ENCODE measurements at places on chromosomes 6 and 20. TPM values are rescaled to one million over a fixed set of nuclear protein-coding genes. Genes with fewer than 3 reads are reported as not detected.

The NRN1 gene
- total RNA-seq, result not detected

The WFDC10B gene
- total RNA-seq, result not detected

The MEI4 gene
- total RNA-seq, result 2.6 TPM

The DYNLRB1 gene
- total RNA-seq, result 185 TPM

The HSPA1A gene
- 52.5 TPM for total RNA-seq

GRCh38 chr20:7333841-7334240, 566.4 kb downstream of the BMP2 start:
- no peak for DNase-seq
- H3K27me3 ChIP-seq, result no peaks in the 10 kb centered on the region
- H3K4me1 ChIP-seq, result peaks cover 11% of the 10 kb centered on the region
- no peaks in the 10 kb centered on the region for H3K36me3 ChIP-seq
- no peak overlapping the region for H3K4me3 ChIP-seq

- no peaks in the 10 kb centered on the region for H3K4me1 ChIP-seq
- no peak overlapping the region for H3K4me3 ChIP-seq
- DNase-seq, result no peak
Measured at GRCh38 chr6:77124604-77125003, 338.7 kb downstream of the HTR1B start.

DNA sequence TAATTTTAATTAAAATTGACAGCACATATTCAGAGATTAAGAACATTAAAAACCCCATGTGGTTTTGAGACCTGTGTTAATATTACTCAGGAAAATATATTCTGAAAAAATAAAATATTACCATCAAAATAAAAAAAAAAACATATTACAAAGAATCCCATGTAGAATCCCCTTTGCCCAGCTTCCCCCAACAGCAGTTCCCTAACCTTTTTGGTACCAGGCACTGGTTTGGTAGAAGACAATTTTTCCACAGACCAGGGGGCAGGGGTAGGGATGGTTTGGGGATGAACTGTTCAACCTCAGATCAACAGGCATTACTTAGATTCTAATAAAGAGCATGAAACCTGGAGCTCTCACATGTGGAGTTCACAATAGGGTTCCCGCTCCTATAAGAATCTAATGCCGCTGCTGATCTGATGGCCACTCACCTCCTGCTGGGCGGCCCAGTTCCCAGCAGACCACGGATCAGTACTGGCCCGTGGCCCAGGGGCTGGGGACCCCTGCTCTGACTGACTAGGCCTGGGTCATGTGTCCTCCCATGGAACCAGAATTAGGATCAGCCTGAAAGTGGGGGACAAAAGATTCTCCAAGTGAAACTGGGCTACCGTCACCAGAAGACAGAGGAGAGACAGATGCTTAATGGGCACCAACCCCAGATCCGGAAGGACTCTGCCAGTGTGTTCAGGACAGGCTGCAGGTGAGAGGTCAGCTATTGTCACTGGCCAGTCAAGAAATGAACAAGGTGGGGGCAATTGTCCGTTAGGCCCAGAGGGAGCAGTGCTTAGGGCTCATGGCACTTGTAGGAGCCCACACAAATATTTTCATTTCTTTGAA, 235.5 kb downstream of the PREX1 start:
- H3K36me3 ChIP-seq, result no peaks in the 10 kb centered on the region
- peaks cover 3% of the 10 kb centered on the region for H3K27me3 ChIP-seq
- no peak for DNase-seq
- H3K27ac ChIP-seq, result no peak overlapping the region

DNA sequence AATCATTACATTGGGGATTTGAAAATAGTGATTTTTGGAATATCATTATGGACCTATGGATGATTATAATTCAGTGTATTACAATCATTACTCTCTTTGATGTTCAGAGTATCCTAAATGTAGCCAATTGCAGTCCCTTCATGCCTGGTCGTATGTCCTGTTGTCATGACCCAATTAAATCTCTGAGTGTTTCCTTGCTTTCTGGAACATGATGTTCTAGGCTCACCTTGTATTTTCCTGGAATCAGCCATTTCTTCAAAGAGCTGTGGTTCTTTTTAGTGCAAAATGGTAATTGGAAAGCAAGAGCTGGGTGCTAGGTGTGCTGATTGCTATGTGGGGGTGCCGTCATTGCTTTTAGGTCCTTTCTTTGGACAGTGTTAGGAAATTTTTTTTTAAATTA, 100.7 kb upstream of the RNF24 start:
- H3K4me3 ChIP-seq, result no peak overlapping the region
- H3K27ac ChIP-seq, result no peak overlapping the region
- no peak for DNase-seq
- H3K4me1 ChIP-seq, result no peaks in the 10 kb centered on the region
- no peaks in the 10 kb centered on the region for H3K36me3 ChIP-seq

DNA sequence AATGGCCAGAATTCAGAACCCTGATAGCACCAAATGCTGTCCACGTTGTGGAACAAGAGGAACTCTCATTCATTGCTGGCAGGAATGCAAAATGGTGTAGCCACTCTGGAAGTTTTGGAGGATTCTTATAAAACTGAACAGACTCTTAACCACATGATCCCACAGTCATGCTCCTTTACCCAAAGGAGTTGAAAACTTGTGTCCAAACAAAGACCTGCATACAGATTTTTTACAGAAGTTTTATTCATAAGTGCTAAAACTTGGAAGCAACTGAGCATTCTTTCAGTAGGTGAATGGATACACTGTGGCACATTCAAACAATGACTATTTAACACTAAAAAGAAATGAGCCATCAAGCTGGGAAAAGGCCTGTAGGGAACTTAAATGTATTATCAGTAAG, 32.5 kb downstream of the PREP start:
- no peaks in the 10 kb centered on the region for H3K27me3 ChIP-seq
- H3K36me3 ChIP-seq, result peaks cover 40% of the 10 kb centered on the region
- peak overlapping the region; percentile 30 for H3K27ac ChIP-seq
- H3K4me1 ChIP-seq, result peaks cover 6% of the 10 kb centered on the region

GRCh38 chr20:21516861-21517565, 3.1 kb upstream of the NKX2-2 start:
- H3K36me3 ChIP-seq, result no peaks in the 10 kb centered on the region
- peak overlapping the region; percentile 52 for H3K27ac ChIP-seq
- DNase-seq, result no peak
- peaks cover 33% of the 10 kb centered on the region for H3K4me1 ChIP-seq

- H3K4me1 ChIP-seq, result peaks cover 2% of the 10 kb centered on the region
- H3K4me3 ChIP-seq, result no peak overlapping the region
- no peak overlapping the region for H3K27ac ChIP-seq
Measured at GRCh38 chr6:11700118-11700718, 78.4 kb downstream of the ADTRP start.

- no peak for DNase-seq
- no peak overlapping the region for H3K4me3 ChIP-seq
- H3K4me1 ChIP-seq, result peaks cover 2% of the 10 kb centered on the region
- no peak overlapping the region for H3K27ac ChIP-seq
Measured at GRCh38 chr6:53673162-53673727, 7.7 kb upstream of the KLHL31 start.

GRCh38 chr6:129469070-129469662, 240.8 kb downstream of the ARHGAP18 start:
- H3K36me3 ChIP-seq, result no peaks in the 10 kb centered on the region
- no peak for DNase-seq
- peaks cover 2% of the 10 kb centered on the region for H3K4me1 ChIP-seq
- H3K27me3 ChIP-seq, result no peaks in the 10 kb centered on the region
- no peak overlapping the region for H3K4me3 ChIP-seq

DNA sequence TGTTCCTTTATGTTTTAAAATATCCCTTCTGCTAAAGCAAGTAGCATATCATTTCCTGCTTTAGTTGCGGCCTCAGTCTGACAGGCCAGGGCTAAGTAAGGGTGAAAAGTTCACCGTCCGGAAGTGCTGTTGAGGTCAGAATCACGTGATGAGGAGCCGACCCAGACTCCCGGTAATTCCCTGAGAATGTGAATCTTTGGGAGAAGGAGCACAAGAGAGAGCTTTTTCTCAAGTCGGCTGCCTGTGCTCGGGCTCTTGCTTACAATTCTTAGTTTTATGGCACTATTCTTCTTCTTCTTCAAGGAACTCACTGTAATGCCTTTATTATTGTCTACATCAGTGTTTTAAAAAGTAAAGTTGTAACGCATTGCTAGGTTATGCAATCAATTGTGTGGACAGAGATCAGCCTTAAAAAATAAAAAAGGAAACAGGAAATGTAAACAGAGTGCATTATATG, 309.3 kb downstream of the PRL start:
- no peaks in the 10 kb centered on the region for H3K27me3 ChIP-seq
- peak overlapping the region; percentile 53 for H3K27ac ChIP-seq
- H3K36me3 ChIP-seq, result peaks cover 13% of the 10 kb centered on the region
- no peak for DNase-seq
- H3K4me1 ChIP-seq, result peaks cover 17% of the 10 kb centered on the region
- H3K4me3 ChIP-seq, result peak overlapping the region; percentile 22
